ENCODE measurements at places on chromosomes 4 and X.

- DNase-seq = peak; percentile 62
Measured at GRCh38 chrX:70452143-70452733, 7.6 kb downstream of the DLG3 start.

- DNase-seq = no peak
Measured at GRCh38 chr4:98092833-98093439, 50.3 kb downstream of the STPG2 start.

DNA sequence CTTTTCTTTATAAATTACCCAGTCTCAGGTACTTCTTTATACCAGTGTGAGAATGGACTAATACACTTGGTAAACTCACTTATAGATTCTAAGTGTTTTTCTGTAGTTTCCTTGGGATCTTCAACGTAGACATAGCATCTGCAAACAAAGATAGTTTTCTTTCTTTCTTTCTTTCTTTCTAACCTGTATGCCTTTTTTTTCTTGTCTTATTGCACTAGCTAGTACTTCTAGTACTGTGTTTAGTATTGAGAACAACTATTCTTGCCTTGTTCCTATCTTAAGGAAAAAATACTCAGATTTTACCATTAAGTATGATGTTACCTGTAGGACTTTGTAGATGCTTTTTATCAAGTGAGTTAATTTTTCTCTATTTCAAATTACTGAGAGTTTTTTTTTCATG is 102.2 kb downstream of the EDA start:
- DNase-seq = no peak

DNA sequence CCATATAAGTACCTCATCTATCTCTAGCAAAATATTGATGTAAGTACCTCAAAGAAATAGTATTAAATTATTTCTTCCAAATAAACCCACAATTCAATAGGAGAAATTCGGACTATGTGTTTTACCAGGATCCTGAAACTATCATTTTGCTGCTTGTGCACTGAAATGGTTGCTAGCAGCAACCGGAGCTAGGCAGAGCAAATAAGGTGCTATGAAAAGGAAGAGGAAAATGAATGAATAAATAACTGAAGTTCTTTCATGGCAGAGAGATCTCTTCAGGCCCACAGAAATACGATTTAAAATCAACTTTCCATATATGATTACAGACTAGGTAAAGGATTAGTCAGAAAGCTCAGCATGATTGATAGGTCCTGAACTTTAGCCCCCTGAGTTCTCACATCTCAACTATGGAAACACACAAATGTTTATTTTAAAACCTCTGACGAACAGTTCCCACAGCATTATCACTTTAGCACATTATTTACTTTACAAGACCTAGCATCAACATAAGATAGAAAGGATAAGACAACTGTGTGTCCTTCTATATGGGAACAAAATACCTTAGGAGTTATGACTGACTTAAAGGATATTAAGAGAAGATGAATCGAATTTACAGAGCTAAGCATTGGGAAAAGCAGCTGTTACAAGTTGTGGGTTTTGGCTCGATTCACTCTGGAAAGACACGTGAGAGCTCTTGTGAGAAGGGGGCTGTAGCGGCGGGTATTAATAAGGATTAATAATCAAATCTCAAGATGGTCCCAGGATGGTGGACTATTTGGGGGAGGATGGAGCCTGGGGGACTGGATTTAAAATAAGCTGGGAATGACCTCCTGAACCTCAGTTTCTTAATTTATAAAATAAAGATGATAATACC is 104.3 kb downstream of the CORIN start:
- DNase-seq = no peak

DNA sequence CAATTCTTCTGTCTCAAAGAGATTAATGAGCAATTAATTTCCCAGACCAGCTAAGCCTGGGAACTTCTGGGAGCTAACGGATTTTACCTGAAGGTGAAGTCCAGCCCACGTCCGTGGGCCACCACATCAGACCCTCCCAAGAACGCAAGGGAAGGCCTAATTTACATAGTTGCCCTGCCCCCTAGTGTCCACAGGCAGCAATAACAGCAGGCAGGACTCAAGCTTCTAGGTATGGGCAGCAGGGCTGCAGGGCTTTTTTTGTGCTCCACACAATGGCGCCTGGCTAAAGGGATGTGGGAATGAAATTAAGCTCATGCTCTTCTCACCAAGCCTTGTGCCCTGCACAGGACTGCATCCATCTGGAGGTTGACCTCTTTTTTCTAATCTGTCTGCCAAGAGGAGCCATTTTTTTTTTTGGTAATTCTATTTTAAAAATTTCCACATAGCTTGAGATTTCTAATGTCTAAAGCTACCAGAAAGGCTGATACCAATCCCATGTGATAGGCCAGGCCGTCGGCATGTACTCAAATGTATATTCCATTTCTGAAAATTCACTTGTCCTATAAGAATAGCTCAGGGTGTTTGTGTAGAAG is 111.9 kb upstream of the TMEM164 start:
- DNase-seq = peak; percentile 73

DNA sequence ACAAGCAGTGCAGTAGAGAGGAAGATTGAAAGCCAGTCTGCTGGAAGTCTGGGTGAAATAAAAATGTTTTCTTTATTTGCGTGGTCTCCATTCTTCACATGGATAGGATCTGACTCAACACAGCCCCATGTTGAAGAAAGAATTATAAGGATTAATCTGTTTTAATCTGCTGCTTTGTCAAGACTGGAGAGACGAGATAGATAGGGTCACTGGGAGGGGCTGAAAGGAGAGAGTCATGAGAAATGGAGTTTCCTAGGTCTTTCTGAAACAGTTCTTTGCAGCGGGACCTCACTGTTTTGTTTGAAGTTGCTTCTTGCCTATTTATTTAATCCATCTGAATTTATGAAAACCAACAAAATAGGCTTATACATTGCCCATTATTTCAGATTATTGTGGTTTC is 32.4 kb upstream of the RHOH start:
- peak; percentile 34 for DNase-seq

GRCh38 chr4:142752202-142752786 is 93.8 kb downstream of the INPP4B start:
- no peak for DNase-seq

DNA sequence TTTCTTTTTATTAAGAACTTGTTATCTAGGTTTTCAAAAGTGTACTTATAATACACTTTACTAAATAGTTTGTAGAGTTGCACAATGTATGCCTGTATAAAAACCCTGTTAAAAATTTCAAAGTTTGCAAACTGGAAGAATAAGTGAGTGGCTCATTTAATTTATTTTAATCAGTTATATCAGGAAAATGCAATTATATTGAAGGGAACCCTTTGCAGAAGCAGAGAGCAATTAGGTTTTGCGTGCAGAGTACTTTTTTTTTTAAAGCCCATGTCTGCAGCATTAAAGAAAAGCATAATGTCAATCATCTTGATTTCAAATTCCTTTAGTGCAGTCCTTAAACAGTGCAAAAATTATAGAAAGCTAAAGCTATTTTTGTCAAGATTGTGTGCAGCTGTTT is 271.3 kb upstream of the LDB2 start:
- DNase-seq = no peak

DNA sequence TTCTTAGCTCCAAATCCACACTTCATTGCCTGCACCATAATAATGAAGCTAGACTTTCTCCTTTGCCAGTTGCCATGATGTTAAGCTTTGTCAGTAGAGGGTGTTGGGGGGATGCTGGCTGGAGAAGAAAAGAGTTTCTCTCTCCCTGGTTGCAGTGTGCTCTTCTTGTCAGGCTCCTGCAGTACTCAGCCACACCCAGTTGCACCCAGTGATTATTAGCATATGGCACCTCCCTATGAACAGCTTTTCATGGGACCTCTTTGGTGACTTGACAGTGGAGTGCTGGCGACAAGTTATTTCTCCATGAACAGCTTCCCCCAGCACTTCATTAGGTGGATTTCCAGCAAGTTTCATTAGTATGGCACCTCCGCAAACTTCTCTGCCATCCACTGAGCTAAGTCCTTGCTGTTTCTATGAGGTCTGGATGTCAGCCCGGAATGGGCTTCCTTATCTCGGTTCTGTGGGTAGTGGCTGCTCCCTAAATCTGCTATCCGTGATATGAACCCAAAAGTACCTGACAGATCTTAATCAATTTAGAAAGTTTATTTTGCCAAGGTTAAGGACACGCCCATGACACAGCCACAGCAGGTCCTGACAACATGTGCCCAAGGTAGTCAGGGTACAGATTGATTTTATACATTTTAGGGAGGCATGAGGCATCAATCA is 18.8 kb upstream of the OTUD4 start:
- DNase-seq = no peak

- no peak for DNase-seq
Measured at GRCh38 chr4:117676153-117676552, 358.1 kb upstream of the NDST3 start.

- DNase-seq = no peak
Measured at GRCh38 chr4:183098019-183098722, 886 bp upstream of the WWC2 start.

GRCh38 chr4:163331629-163332376 is 593 bp downstream of the NPY1R start:
- DNase-seq = peak; percentile 51

DNA sequence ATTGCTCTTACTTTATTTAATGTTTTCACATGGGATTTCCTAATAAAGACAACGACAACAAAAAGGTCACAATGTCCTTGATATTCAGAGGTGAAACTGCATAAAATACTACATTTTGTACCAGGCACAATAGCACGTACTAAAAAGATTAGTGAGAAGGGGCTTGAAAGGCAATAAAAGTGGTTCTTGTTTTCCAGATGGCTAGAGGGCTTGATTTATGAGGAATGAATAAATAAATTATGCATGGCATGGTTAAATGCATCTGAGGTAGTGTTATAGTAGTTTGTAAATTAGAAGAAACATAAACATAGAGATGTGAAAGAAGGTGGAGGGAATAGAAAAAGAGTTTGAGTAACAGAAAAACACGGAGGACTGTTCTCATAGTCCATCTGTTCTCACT is 123.4 kb downstream of the CLCN5 start:
- no peak for DNase-seq

DNA sequence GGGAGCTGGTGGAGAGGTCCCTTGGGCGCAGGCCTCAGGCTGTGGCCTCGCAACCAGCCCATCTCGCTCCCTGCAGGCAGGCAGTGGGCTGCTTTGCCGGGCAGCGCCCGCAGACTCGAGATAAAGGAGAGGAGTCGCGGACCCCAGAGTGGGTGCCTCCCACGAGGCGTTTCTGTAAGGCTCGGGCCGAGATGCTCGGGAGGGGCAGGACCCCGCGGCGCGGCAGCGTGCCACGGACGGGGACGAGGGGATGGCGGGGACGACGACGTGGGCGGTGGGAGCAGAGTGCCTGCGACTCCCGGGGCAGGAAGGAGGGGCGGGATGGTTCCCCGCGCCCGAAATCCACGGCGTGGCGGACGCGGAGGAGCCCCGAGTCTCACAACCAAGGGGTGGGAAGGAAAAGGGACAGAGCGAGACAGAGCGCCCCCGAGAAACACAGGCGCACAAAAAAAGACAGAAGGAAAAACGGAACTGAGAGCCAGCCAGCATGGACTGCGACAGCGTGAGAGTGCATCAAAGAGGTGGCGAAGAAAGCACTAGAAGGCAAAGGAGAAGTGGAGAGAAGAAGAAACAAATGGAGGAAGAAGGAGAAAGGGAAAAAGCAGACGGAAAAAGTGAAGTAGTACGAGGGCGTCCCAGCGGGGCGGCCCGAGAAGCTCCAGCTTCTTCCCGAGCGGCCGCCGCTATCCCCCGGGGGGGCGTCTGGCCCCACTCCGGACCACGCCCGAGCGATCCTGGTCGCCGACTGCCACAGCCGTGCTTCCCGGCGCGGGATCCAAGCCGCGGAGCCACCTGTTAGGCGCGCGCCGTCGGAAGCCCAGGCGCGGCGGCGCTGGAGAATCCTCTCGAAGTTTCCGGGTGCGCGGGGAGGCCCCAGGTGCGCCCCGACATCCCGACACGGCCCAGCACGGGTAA is 1.5 kb downstream of the BEND4 start:
- peak; percentile 25 for DNase-seq

DNA sequence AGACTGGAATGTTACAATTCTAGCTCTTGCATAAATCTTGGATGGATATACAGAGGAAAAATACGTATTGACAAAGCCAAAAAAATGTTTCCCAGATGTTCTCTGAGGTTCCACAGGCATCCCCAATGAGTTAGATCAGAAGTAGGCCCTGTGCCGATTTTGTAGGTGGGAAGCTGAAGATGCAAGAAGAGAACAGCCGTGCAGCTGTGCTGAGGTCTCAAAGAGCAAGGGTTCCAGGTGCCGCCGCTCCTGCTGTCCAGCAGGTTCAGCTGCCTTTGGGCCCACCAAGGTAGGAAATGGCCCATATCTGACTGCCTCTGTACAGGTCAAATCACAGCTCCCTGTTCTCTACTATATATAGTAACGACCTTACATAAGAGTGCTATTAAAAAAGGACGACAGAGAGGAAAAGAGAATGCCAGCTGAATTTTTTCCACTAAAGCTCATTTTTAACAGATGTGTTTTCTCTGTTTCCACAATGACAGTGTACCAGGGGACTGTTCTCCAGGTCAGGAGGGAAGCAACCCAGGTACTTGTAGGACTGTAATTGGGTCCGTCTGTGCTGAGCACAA is 155.6 kb downstream of the CBR4 start:
- DNase-seq = no peak

- DNase-seq = peak; percentile 33
Measured at GRCh38 chr4:159048166-159048886, 54.6 kb upstream of the RAPGEF2 start.

GRCh38 chr4:26048378-26048882 is 134.4 kb downstream of the SMIM20 start:
- DNase-seq = no peak

DNA sequence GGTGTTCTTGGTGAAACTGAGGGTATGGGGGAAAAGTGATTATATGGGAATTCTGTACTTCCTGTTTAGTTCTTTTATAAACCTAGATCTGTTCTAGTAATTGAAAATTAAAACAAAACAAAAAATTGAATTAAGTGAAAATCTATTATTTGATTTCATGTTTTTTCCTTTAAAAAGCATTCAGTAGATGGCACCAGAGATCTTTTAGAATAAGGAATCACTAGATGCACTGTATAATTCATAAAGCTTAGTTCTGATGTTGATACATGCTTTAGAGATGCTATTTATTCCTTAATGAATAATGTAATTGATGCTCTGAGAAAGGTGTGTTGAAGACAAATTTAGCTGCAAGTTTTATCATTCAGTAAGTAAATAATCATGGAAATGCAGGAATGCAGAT is 87.3 kb downstream of the LCORL start:
- no peak for DNase-seq

DNA sequence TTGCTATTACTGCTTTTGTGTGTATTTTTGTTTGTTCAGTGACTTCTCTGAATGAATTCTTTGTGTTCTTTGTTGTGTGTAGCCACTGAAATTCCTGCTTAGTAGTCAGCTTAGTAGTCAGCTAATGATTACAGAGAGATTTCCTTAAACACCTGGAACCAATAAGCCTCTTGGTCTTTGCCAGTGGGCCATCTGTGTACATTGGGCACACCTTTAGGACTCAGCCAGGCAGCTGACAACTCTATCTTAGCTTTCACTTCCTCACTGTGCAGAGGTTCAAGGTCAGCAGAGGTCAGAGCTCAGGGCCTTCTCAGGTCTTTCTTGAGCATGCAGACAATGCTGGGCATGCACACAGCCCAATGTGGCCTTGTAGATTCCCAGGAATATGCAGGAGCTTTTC is 59.3 kb downstream of the RWDD4 start:
- peak; percentile 49 for DNase-seq

Data from WERI-Rb-1 (cell line).